ENCODE measurements at places on chromosomes 13 and 19. TPM values are rescaled to one million over a fixed set of nuclear protein-coding genes. Genes with fewer than 3 reads are reported as not detected.

The ZNF677 gene
- 5.4 TPM for total RNA-seq

The SYNE4 gene
- not detected for total RNA-seq

The SYT3 gene
- total RNA-seq: not detected

The ZNF625 gene
- 8.4 TPM for total RNA-seq

The RAB20 gene
- total RNA-seq: 19.3 TPM

The SELENOV gene
- total RNA-seq: not detected

The HIPK4 gene
- 0.08 TPM for total RNA-seq

The ERICH6B gene
- total RNA-seq: not detected

The RUBCNL gene
- total RNA-seq: not detected

- peak overlapping the region; percentile 80 for H3K4me3 ChIP-seq
- H3K36me3 ChIP-seq: no peaks in the 10 kb centered on the region
- no peaks in the 10 kb centered on the region for H3K27me3 ChIP-seq
- no peak for DNase-seq
- peaks cover 9% of the 10 kb centered on the region for H3K4me1 ChIP-seq
These were observed 1.5 kb downstream of the GAS6 start for GRCh38 chr13:113862191-113862930.

- peaks cover 19% of the 10 kb centered on the region for H3K4me1 ChIP-seq
- peaks cover 30% of the 10 kb centered on the region for H3K36me3 ChIP-seq
- H3K4me3 ChIP-seq: peak overlapping the region; percentile 93
- DNase-seq: peak; percentile 98
- no peaks in the 10 kb centered on the region for H3K27me3 ChIP-seq
These were observed 1.4 kb upstream of the RAVER1 start for GRCh38 chr19:10334588-10335351.

DNA sequence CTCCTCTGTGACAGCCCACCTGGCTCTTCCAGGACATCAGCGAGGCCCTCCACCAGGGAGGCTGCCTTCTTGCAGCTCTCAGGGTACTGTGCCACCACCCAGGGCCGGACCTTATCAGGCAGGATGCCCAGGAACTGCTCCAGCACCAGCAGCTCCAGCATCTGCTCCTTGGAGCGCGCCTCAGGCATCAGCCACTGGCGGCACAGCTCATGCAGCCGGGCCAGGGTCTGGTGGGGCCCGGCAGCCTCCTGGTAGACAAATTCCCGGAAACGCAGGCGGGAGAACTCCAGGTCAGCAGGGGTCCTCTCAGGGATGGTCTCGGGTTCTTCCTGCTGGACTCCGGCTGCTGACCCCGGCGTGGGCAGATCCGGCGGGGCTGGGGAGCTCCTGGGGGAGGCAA, 8.2 kb downstream of the ZSCAN18 start:
- H3K27ac ChIP-seq: no peak overlapping the region
- no peaks in the 10 kb centered on the region for H3K4me1 ChIP-seq
- no peak for DNase-seq
- no peak overlapping the region for H3K4me3 ChIP-seq
- no peaks in the 10 kb centered on the region for H3K27me3 ChIP-seq

DNA sequence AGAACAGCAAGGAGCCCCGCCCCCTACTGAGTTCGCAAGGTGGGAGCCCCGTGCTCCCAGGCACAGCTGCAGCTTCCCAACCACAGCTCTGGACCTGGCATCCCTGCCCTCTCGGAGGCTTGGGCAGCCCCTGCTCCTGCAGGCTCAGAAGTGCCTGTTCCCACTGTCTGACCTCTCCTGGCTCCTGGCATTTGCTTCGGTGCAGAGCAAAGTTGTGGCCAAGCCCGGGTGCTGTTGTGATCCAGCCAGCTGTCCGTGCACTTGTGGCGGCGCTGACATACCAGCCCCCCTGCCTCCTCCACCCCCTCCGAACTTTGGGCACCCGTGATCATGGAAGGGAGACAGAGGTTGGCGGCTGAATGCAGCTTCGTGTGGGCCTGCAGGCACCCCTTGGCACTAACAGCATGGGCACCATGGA, 1386.8 kb downstream of the PCDH9 start:
- H3K36me3 ChIP-seq: no peaks in the 10 kb centered on the region
- no peak overlapping the region for H3K4me3 ChIP-seq
- H3K4me1 ChIP-seq: no peaks in the 10 kb centered on the region
- no peak overlapping the region for H3K27ac ChIP-seq
- no peak for DNase-seq

GRCh38 chr13:43036351-43037250, 13.2 kb downstream of the DNAJC15 start:
- no peak overlapping the region for H3K27ac ChIP-seq
- no peaks in the 10 kb centered on the region for H3K27me3 ChIP-seq
- peaks cover 8% of the 10 kb centered on the region for H3K4me1 ChIP-seq
- no peak overlapping the region for H3K4me3 ChIP-seq
- no peak for DNase-seq
- H3K36me3 ChIP-seq: peaks cover 23% of the 10 kb centered on the region

DNA sequence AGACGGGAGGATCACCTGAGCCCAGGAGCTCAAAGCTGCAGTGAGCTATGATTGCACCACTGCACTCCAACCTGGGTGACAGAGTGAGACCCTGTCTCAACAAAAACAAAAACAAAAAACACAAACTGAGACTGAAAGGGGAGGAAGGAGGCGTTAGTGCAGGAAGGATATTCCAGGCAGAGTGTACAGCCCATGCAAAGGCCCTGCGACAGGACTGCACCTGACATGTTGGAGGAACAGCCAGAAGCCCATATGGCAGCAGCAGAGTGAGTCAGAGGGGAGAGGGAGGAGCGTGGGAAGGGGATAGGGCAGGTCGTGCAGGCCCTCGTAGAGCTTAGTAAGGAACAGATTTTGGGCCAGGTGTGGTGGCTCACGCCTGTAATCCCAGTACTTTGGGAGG, 3.2 kb downstream of the ZNRF4 start:
- H3K27ac ChIP-seq: no peak overlapping the region
- H3K4me3 ChIP-seq: no peak overlapping the region
- DNase-seq: no peak

DNA sequence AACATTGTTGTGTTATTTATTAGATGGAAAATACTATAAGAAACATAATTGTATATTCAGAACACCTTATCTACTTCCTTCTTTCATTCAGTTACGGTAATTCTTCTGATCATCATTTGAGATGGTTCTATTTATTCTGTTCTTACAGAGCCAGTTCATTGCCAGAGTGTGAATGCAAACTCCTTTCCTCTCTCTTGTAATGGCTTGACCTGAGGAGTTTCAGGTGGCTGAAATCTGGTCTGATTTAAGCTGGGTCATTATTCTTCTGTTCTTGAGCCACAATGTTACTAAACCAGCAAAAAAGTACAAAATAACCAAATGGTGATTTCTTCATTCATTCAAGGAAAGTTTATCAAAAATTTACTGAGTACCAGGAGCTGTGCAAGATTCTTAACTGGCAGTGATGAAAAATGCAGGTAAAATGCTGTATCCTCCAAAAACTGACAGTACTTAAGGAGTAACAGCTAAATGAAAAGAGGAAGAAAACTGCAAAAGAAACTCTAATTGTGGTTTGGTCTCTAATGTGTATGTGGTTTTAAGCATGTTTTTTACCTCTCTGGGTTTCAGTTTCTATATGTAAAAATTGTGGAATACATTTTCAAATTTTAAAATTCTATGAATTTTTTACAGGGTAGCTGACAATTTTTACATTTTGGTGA, 182.4 kb upstream of the UFM1 start:
- H3K27me3 ChIP-seq: no peaks in the 10 kb centered on the region
- DNase-seq: no peak
- H3K4me3 ChIP-seq: no peak overlapping the region
- no peaks in the 10 kb centered on the region for H3K36me3 ChIP-seq
- H3K27ac ChIP-seq: no peak overlapping the region

GRCh38 chr13:76380446-76381065, 505.6 kb downstream of the KCTD12 start:
- peaks cover 13% of the 10 kb centered on the region for H3K4me1 ChIP-seq
- no peaks in the 10 kb centered on the region for H3K36me3 ChIP-seq
- H3K27ac ChIP-seq: no peak overlapping the region
- no peaks in the 10 kb centered on the region for H3K27me3 ChIP-seq

DNA sequence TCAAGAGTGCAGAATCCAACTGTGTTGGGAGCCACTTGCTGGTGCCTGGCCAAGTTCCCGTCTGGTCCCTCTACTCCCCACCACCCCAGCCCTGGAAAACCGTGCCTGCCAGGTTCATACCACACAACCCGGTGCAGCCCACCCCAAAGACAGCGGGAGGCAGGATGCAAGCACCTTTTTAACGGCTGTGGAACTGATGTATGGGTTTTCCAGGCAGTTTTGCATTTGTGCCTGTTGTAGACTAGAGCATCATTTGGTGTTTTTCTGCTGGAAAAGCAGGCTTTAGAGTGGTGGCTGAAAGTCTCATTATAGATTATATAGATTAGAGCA, 13.5 kb downstream of the TFDP1 start:
- H3K4me3 ChIP-seq: no peak overlapping the region
- no peak overlapping the region for H3K27ac ChIP-seq
- H3K27me3 ChIP-seq: no peaks in the 10 kb centered on the region
- DNase-seq: no peak
- no peaks in the 10 kb centered on the region for H3K4me1 ChIP-seq

DNA sequence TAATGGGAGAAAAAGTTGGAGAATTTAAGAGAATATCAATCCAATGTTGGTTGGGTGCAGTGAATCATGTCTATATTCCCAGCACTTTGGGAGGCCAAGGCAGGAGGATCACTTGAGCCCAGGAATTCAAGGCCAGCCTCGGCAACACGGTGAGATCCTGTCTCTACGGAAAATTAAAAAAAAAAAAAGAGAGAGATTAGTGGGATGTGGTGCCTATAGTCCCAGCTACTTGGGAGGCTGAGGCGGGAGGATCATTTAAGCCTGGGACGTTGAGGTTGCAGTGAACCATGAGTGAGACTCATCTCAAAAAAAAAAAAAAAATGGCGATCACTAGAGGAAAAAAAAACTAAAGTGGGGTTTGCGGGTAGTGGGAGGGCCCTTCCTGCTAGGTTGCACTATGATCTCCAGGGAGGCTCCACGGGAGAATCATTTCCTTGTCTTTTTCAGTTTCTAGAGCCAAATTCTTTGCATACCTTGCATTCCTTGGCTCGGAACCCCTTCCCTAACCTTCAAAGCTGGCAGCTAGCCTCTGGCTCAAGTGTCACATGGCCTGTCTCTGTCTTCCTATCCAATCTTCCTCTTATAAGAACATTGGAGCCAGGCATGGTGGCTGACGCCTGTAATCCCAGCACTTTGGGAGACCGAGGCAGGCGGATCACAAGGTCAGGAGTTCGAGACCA, 5.8 kb upstream of the ERCC2 start:
- H3K27ac ChIP-seq: peak overlapping the region; percentile 92
- H3K36me3 ChIP-seq: no peaks in the 10 kb centered on the region
- no peak overlapping the region for H3K4me3 ChIP-seq
- no peaks in the 10 kb centered on the region for H3K27me3 ChIP-seq
- peak; percentile 95 for DNase-seq
- peaks cover 44% of the 10 kb centered on the region for H3K4me1 ChIP-seq

DNA sequence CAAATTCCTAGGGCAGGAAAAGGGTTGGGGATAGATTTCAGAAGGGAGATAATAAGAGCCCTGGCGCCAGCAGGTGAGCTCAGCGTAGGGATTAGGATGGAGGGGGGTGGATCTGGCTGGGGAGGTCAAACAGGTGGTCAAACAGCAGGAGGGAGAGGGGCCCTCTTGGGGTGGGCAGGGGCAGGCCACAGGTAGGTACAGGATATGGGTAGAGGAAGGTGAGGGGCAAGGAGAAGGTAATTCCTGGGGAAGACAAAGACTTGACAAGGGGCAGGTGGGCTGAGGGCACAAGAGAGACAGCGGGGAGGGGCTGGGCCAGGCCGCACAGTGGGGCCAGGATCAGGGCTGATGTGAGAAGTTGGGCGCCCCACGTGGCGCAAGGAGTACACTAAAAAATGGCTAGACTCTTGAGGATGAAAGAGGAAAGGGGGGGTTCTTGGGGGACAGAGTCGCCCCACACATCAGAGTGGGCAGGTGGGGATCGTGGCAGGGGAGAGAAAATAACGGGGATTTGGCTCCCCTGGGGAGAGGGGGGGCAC, 713 bp downstream of the KRI1 start:
- peaks cover 29% of the 10 kb centered on the region for H3K4me1 ChIP-seq
- H3K27me3 ChIP-seq: no peaks in the 10 kb centered on the region
- 0 out of 2 replicates have a peak overlapping the region, but pooled peaks have one; percentile 11 for H3K27ac ChIP-seq

GRCh38 chr19:3073931-3074595, 11.8 kb upstream of the TLE5 start:
- no peaks in the 10 kb centered on the region for H3K27me3 ChIP-seq
- no peak overlapping the region for H3K27ac ChIP-seq
- H3K4me1 ChIP-seq: peaks cover 43% of the 10 kb centered on the region
- no peak overlapping the region for H3K4me3 ChIP-seq
- DNase-seq: peak; percentile 47
- no peaks in the 10 kb centered on the region for H3K36me3 ChIP-seq

GRCh38 chr13:110396913-110397381, 89.9 kb downstream of the COL4A2 start:
- H3K4me1 ChIP-seq: peaks cover 87% of the 10 kb centered on the region
- H3K27ac ChIP-seq: peak overlapping the region; percentile 92
- DNase-seq: peak; percentile 100
- peak overlapping the region; percentile 3 for H3K4me3 ChIP-seq
- H3K27me3 ChIP-seq: no peaks in the 10 kb centered on the region
- no peaks in the 10 kb centered on the region for H3K36me3 ChIP-seq

- H3K36me3 ChIP-seq: no peaks in the 10 kb centered on the region
- H3K4me3 ChIP-seq: no peak overlapping the region
- H3K27me3 ChIP-seq: peaks cover 21% of the 10 kb centered on the region
- no peak overlapping the region for H3K27ac ChIP-seq
These were observed 13.8 kb downstream of the LILRB1 start for GRCh38 chr19:54644056-54644455.
